ENCODE measurements at places on chromosomes 5 and 9.

DNA sequence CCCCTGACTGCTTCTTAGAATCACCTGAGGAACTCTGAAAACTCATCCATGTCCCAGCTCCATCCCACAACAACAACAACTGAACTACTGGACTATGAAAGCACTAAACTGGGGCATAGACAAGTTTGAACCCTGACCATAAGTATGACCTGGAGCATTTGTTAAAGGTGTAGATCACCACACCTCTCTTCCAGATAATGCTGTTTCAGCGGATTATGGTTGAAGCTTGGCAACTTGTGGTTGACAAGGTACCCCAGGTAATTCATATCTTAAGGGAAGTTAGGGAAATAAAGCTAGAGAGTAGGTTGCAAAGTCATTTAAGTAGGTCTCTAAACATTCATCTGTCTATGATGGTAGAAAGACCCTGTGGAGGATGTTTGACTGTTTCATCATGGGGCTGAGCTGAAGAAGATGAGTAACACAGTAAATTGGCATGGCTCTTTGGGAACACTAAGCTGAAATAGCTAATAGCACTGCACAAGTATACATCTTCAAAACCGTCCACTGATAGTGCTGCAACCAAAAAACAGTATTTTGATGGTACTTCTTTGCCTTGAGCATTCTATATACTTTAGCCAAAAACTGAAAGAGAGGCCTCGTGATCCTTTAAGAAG is 80.2 kb downstream of the TMEM174 start:
- DNase-seq, result no peak

DNA sequence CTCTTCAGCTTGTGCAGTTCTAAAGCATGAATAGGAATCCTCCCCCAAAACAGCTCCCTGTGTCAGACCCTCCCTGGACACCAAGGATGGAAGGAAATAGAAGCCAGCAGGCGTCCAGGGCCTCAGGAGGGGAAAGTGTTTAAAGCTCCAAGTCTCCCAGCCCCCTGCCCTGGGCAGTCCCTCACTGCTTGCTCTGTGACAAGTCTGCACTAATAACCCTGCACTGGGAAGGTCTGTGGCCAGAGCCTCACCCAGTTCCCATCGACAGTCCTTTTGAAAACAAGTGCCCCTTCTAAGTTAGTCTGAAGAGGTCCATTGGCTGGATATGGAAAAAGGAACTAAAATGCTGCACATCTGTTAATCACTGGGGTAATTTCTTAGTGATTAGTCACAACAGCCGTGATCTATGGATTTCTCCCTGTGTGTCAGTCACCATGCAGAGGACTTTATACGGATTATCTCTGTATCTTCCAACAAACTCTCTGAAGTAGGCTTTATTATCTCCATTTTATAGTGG is 195.3 kb downstream of the FBXL7 start:
- no peak for DNase-seq

DNA sequence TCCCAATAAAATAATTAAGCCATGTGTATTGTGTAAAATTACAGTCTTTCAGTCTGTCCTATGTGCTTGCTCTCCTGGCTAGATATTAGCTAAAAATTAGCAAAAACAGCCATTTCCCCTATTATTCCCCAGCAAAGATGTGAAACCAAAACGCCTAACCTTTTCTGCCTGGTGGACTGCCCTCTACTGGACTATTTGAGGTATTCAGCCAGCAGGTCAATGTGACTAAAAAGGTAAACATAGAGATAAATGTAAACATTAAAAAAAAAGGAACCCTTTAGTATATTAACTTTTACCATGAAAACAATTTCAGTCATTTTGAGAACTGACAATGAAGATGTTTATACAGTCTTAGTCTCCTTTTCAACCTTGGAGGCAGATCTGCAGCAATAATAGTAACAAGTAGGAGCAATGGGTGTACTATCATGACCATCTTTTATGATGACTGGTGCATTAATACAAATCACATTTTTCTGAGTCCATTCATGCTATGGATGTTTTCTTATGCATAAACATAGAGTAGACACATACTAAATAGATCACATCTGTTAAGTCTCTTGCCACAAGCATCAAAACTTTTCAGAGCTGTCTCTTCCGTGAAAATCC is 10.1 kb downstream of the ATG12 start:
- peak; percentile 30 for DNase-seq

DNA sequence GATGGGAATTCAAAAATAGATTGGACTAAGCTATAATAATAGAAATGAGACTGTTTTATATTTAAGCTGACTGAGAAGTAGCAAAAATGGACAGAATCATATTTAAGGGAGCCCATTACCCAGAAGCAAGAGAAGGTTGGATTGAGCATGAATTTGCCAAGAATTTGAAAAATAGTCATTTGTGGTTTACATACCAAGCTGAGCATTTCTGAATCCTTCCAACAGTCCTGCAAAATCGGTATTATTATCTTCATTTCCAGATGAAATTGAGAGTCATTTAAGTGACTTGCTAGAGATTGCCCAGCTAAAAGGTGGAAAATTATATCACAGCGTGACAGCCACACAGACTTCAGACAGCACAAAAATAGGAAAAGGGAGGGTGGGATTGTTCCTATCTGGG is 48.4 kb downstream of the TNFSF15 start:
- DNase-seq, result no peak

DNA sequence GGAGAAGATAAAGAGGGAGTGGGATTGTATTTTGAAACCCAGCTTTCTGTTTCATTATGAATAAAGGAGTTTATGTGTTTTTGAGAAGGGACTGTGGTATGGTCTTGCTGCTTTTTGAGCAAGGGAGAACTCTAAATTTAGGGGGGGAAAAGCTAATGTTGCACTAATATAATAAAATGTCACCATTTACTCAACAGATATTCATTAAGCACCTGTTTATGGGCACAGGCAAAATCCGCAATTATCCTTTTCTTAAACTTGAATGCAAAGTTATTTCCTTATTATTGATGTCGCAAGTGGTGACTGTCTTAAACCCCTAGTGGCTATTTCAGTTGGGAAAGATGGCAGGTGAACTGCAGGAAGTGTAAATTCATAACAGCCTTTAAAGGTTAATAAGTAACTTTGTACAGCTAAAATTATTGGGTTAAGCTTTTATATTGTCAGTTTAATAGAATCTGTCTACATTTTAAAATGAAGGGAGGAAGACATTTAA is 1.5 kb downstream of the CDC42SE2 start:
- DNase-seq, result no peak

DNA sequence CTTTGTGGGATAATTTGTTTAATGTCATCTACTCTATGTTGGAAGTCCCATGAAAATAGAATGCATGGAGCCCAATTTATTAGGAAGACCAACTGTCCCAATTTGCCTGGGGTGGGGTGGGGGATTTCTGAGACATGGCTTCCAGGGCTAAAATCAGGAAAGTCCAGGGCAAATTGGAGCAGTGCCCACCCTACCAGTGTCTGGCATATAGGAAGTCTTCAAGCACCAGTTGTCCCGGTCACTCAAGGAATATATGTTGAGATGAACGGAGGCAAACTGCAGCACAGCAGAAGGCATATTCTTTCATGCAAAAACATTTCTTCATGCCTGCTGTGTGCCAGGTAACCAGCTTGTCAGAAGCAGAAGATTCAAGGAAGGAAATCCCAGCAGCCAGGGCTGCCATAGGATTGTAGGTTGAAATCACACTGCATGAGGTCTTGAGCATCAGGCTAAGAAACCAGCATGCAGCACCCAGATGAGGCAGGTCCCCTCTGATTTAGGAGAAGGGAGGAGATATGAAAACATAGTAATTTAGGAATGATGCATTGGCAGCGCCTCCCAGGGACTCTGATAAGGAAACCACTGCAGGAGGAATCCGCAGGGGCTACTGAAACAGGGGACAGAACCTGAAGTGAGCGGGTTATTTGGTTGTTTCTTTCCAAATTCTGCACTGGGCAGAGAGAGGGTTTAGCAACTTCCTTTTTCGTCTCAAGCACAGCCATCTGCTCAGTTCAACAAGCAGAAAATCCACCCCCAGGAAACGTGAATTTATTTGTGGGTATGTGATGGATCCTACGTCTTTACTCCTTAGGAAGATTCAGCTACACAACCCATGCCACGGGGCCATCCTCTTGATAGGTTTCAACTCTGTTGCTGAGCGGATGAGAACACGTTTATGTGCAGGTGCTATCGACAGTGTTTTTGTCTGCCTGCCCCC is 112.6 kb upstream of the CPEB4 start:
- DNase-seq, result no peak

DNA sequence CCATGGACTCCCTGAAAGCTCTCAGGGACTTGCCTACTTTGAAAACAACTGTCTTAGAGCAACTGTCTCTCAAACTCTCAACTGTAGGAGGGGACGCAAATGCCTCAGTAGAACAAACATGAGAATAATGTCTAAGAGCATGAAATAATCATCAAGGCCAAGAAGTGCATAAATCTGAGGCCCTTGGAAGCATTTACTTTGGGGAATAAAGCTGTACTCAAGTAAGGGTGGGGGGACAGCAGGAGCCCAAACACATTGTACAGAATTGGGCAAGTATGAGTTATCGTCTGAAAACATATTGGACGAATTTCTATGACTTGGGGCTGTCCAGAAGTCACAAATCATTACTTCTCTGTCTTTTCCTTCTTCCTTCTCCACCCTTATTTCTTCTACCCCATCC is 96.3 kb upstream of the HMHB1 start:
- no peak for DNase-seq

DNA sequence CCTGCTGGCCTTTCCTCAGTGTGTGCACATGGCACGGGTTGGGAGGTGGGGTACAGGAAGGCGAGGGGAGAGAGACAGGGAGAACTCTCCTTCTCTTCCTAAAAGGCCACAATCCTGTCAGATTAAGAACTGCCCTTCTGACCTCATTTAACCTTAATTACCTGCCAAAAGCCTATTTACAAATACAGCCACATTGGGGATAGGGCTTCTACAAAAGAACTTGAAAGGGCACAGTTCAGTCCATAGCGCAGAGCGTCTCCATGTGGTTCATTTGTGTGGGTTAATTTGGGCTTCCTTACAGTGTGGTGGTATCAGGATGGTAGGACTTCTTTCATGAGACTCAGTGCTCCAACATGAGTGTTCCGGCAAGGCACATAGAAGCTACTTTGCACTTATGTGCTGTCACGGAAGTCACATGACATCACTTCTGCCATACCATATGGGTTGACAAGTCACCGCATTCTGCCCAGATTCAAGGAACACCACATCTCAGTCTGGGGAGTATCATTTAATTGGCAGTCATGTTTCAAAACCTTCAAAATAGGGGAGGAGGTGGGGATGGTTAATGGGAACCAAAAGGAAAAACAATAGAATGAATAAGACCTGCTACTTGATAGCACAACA is 46.8 kb downstream of the NLN start:
- DNase-seq, result no peak

GRCh38 chr9:86768020-86768419 is 179.3 kb downstream of the GAS1 start:
- no peak for DNase-seq

DNA sequence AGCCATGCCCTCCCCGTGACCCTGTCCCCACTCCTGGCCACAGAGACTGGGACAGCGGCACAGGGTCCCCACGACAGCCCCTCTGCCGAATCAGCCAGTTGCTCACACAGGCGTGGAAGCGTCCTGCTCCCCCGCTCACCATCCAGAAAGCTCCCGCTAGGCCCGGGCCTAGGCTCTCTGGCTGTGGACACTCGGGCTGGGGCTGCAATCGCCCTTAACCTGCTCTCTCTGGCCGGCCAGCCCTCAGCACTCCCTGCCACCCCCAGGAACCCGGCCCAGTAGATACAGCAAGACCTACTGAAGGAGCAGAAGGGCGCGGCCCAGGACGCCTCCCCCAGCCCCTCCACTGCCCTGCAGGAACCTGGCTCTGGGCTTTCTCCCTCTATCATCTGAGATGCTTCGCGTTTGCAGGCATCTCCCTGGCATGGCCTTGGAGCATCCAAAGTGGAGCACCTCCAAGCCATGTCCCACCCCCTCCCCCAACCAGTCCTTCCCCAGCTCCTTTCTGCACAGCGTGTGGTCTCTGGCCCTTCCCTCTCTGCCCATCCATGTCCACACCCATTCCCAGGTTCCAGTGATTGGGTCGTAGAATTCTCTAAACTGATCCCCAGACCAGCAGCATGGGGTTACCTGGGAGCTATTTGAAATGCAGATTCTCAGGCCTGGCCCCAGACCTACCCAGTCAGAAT is 113.7 kb upstream of the LMX1B start:
- no peak for DNase-seq

GRCh38 chr5:179404321-179405053 is 59.2 kb upstream of the ADAMTS2 start:
- no peak for DNase-seq

GRCh38 chr5:176889321-176890280 is 9.5 kb downstream of the HK3 start:
- DNase-seq, result no peak

- no peak for DNase-seq
Measured at GRCh38 chr9:122183501-122183900, 23.8 kb downstream of the MORN5 start.

DNA sequence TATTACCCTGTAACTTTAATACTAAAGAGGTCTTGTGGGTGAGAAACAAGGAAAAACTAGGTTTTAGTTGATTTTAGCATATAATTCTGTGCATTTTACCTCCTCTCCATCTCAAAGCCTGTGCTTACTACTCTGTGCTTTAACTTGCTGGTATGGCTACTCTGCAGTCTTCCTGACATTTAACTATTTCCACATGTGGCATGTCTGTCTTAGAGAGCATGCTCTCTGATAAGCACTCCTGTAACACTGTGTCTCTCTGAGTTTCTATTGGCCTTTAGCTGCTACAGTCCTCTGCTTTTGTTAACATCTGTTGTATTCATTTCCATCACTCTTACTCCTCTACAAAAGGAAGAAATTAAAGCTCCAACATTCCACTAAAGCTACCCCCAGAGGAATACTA is 418.3 kb downstream of the RAB3C start:
- no peak for DNase-seq

GRCh38 chr5:136750224-136750862 is 385.0 kb upstream of the TRPC7 start:
- DNase-seq, result no peak

- DNase-seq, result no peak
Measured at GRCh38 chr5:143208781-143209510, 194.5 kb downstream of the NR3C1 start.

DNA sequence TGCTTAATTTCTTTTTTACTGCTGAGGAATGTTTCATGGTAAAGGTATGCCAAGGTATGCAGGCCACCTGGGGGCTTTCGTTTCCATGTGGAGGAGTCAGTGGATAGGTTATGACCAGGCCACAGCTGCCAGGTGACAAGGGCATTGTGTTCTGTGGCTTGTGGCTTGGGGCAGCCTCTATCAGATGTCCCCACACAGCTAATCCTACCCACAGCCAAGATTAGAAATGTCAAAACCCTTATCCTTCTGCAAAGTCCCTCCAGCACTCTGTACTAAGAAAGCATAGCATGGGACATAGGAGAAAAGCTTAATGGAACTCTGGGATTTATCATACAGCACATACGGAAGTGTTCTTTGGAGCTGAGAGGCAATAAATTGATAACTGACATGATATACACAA is 171.2 kb upstream of the S1PR3 start:
- no peak for DNase-seq
